Mesenchymal stem cell (in vitro differentiated cells and primary cell): ENCODE measurements at places on chromosomes 12 and 14.
A peak's percentile ranks its signal among the peaks of the same experiment; 100 is the strongest.

DNA sequence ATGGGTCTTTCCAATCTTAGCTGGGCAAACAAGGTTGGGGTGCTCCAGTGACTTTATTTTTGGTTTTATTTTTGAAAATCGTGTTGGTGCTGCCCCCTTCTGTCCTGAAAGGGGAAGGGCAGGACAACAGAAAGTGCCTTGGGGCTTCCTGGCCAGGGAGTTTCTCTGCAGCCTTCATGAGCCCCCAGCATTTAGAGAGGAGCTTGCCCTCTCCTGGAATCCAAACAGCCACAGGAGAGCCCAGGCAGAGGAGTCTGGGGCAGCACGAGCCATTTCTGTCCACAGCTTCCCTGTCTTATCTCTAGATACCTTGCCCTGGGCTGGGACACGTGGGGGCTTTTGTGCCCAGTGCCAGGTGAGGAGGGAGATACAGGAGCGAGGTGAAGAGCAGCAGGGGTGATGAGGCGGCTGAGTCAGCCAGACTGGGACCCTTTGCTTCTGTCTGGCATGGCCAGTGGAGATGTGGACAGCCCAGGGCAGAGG, 4.4 kb upstream of the C1RL start:
- DNase-seq = peak; percentile 48

GRCh38 chr12:47941871-47942613, 21.4 kb upstream of the TMEM106C start:
- no peak for DNase-seq

DNA sequence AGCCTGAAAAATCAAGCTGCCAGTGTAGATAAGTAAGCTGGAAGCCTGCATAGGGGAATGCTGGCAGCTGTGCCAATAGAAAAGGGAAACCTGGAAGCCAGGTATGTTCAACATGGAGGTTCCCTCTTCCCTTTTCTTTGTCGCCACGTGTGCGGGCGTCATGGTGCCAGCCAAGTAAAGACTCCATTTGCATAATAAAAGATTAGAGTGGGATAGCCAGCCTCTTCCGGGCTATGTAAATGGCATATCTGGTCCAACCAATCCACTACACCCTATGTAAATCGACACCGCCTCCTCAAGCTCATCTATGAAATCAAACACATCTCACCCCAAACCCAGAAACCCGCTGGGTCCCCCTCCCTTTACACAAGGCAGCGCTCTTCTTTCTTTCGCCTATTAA, 5.6 kb upstream of the ADGRD1 start:
- no peak for DNase-seq

DNA sequence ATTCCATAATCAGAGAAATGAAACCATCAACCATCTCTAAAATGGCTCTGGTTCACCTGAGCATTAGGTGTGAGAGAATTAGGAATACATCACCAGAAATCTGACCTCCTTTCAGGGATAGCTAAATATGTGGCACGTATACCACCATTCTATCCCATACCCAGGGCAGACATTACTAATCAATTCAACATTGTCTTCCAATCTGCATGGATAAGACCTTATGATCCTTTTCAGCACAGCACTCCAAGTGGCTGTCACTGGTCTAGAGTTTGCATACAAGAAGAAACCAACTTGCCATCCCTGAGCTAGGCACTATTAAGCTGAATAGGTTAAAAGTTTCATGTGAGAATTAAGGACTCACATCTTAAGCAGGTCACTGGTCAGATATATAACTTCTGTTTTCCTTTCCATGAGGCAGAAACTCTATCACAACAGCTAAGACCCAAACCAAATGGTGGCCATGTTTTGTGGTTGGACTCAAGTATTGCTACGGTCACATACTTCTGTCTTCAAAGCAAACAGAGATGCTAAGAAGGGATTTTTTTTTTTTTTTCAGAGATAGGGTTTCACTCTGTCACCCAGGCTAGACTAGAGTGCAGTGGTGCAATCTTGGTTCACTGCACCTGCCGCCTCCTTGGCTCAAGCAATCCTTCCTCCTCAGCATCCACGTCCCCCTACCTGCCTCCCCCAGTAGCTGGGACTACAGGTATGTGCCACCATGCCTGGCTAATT, 249.0 kb downstream of the DPF3 start:
- DNase-seq = peak; percentile 8

DNA sequence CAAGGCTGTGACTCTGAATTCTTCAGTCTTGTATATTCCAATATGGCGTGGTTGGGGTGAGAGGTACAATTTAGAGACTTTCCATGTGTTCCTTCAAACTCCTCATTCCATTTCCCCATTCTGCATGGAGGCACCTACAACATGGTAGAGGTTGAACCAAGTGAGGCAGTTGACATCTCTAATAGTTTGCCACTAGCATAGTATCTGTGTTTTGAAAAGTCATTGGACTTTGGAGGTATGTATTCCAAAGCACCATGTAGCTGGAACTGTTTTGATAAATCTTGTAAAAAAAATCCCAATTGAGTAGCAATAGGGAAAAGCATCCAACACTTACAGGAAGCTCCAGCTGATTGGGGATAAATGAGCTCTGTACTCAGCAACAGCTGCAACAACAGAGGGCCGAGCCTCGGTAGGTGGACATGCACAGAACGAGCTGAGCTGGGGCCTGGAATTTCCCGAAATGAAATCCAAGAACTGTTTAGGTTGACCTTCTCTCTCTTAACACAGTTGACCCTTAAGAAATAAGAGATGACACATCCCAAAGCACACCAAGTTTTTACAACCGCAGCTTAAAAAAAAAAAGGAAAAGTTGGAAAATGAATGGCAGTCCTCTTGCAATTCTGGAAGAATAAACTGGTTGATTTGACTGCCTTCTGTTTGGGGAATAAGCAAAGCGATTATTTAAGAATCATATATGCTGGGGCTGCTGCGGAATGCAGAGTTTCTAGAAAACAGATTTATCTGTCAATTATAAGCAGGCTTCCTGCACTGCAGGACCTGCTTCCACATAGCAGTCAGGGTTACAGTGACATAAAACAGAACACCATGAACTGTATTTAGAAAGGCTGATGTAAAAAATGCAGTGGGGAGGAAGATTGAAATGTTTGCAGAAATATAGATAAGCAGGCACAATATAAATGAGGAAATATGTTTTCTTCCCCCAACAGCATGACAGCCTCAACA, 194.6 kb upstream of the KRR1 start:
- DNase-seq = peak; percentile 98

DNA sequence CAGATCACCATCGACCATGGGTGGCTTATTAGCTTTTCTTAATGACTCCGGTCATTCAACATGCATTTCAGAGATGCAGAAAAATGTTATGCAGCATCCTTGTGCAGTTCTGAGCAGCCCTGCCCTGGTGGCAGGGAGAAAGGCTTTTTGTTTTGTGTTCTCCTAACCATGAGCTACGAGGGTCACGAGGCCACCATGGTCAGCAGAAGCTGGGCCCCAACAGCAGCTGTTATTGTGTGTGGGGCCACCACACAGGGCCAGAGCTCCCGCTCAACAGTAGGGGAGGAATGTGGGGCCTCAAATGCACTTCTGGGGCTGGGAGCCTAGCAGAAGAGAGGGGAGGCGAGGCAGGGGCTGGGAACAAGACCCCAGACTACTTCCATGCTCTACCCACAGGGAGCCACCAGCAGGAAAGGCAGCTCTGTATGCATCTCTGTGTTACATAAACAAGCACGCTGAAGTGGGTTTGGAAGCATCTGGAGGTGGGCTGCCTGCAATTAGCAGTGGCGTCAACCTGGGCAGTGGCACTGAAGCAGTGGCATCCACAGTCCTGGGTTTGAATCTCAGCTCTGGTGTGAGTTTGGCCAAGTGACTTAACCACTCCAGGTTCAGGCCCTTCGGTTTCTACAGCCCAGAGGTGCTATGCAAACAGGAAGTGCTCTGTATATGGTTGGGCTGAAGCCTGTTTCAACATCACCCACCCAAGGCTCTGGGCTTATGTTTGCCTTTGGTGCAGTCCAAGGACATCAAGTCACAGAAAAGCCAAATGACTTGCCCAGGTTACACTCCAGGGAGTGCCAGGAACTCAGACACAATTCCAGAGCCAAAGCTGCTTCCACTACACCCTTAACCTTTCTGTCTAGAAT, 16.3 kb downstream of the GLTP start:
- peak; percentile 80 for DNase-seq

GRCh38 chr12:26188641-26189040, 6.7 kb upstream of the SSPN start:
- no peak for DNase-seq

- no peak for DNase-seq
Measured at GRCh38 chr12:125567581-125567980, 502.3 kb downstream of the AACS start.

GRCh38 chr14:71891970-71892369, 40.3 kb upstream of the RGS6 start:
- no peak for DNase-seq

DNA sequence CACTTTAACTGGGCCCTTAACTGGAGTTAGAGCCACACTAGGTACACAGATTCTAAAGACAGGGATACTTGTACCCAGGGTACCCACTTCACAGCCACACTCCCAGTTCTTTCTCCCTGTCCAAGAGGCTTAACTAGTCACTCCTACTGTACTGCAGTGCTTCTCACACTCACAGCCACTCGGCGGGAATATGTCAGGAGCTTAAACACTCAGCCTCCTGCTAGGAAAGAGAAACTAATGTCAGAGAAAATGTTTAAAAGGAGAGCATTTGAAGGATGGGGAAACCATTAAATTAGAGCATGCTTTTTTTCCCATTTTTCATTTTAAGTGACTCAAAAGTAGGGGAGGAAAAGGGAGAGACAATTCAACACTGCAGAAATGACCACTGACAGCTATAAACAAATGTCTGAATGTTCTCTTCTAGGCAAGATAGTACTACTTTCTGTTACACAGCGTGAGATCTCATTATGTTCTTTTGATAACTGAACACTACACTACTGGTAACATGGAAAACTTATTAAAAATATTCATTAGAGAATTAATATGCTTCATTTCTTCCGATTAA, 22.9 kb upstream of the MDM1 start:
- no peak for DNase-seq

- peak; percentile 100 for DNase-seq
Measured at GRCh38 chr12:65536876-65537681, 258.6 kb downstream of the MSRB3 start.

- no peak for DNase-seq
Measured at GRCh38 chr14:65208548-65208947, 106.2 kb upstream of the MAX start.

GRCh38 chr12:76192416-76192815, 107.9 kb upstream of the NAP1L1 start:
- no peak for DNase-seq
